ENCODE measurements at places on chromosomes 6 and 20.

DNA sequence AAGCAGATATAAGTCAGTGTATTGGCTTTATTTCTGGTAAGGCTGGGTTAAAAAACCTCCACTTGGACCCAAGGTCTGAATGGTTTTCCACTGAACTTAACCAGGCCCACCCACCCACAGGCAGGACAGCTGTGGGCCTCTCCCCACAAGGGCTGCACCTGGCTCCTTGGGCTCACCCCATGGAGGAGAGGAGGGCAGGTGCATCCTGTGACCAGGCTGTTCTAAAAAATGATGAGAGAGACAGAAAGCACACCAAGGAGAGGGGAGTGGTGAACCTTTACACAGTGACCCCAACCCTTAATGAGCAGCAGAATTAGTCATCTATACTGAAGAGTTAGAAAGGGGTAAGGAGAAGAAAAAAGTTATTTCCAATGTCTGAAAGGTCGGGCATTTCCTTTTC lies 34.5 kb upstream of the DUSP22 start:
- DNase-seq = no peak

DNA sequence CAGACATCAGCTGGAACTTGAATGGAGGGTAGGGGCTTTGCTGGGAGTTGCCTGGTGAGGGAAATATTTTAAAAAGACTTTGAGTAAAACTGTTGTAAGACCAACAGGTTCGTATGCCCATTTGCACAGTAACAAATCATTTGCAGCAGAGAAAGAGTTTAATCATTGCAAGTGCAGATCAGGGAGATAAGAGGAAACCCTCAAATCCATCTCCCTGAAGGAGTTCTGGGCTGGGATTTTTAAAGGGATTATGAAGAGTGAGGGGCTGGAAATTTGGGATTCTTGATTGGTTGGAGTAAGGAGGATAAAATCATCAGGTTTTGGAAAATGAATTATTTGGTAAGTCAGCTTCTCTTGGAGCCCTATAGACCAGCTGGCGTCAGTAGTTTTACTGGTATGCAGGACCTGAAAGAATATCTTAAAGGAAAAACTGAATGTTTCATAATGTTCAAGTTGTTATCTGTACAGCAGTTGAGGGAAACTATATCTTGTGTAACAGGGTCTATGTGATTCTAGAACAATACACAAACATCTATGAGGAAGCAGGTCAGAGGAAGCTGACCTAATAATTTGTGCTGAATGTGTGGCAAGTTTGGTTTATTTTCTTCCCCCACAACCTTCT lies 295.5 kb downstream of the PLCB1 start:
- no peak for DNase-seq

DNA sequence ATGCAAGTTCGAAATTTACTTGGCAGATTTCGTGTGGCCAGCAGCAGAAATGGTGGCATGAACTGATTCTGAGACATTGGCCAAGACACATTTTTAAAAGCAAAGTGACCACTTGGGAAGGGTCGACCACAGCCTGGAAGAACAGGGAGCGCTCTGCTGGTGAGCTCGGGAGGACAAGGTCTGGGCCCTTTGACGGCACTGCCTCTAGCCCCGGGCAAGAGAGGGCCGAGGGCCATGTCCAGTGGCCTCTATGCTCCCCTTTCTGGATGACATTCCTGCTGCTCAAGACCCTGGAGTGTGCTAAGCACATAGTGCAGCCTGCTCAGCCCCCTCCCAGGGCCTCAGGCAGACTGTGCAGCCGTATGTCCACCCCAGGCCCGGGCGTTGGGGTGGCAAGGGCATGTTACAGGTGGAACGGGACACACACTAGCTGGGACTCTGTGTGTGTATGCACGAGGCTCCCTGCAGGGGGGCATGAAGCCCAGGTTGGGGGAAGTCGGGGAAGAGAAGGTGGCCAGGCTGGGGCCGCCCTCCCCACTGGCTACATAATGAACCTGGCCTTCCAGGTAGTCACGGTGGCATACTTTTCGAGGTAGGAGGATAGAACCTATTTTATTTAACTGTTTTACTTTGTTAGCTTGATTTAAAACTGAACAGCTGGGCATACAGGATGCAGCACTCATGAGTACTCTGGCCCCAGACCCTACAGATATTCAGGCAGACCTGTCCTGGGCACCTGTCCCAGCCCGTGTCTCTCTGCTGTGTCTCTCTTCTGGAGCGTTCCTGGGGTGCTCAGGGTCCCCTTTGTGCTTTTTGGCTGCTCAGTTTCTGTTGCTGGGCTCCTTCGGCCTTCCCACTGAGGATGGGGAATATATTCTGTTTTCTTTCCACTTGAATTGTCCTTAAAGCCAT lies 6.4 kb downstream of the SYNJ2 start:
- DNase-seq = no peak

DNA sequence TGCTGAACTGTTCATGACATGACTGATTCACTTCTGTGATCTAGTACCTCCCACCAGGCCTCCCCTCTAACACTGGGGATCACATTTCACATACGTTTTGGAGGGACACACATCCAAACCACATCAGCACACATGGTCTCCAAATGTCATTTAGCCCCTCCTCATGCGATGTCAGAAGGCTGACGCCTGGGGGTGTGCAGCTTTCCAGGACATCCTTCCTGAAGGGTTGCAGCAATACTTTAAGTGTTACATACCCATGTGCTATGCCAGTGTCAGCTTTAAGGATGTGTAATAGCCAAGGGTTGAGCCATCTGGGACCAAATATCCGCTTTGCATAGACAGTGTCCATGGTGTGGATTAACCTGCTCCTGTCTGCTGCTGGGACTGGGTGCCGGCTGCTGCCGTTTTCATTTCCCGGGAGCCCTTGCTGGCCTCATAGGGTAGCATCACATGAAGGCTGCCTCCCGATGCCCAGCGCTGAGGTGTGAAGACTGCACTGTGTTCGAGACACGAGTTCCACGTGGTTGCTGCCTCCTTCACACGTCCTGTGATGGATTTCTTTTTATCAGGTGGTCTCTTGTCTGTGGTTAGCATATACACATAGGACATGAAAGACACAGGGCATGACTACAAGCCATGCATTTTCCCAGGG lies 219.0 kb downstream of the THBS2 start:
- DNase-seq = no peak
